ENCODE measurements at places on chromosomes 7 and 10.

- DNase-seq = no peak
Observed at GRCh38 chr7:73992101-73992562, 35.8 kb upstream of the ELN start.

- DNase-seq = no peak
Observed at GRCh38 chr7:43791665-43792064, 33.2 kb downstream of the BLVRA start.

DNA sequence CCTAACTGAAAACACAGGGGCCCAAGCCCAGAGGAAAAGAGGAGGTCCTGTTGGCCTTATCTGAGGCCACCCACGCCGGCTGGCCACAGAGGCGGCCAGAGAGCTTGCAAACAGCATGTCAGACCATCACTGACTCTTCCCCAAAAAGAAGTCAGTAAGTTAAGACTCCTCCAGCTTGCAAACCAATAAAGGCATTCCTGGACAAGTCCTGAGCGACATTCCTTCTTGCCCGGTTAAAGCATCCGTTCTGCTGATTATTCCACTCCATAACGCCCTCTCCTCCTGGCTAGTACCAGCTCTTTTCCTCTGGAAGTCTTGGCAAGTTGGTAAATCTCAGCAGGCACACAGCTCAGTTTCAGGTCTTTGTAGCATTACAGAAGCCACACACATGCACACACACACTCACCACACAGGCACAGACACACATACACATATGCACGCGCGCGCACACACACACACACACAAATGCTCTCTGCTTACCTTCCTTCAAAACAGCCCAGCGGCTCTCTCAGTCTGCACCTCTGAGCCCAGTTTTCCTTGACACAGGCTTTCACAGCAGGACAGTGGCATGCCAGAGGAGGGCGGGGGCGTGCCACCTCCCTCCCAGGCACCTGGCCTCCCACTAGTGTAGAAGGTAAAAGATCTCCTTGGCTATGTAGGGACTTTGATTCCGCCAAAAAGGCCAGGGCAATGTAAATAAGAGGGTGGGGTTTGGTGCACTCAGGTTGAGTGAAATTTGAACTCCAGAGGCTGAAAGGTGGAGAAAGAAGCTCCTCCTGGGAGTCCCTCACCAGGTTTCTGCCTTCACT lies 201.4 kb downstream of the TNS3 start:
- DNase-seq = peak; percentile 22

DNA sequence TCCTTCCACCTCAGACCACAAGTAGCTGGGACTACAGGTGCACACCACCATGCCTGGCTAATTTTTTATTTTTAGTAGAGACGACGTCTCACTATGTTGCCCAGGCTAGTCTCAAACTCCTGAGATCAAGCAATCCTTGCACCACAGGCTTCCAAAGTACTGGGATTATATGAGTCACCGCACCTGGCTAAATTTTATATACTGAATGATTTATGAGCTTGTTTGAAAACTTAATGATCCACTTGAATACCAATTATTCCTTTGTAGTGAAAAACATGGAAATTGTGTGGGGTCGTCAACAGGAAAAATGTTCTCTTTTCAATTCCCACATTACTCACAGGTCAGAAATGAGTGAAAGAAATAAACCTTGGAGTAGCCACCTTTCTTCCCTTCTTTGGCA lies 31.3 kb downstream of the RAPGEF5 start:
- DNase-seq = no peak

DNA sequence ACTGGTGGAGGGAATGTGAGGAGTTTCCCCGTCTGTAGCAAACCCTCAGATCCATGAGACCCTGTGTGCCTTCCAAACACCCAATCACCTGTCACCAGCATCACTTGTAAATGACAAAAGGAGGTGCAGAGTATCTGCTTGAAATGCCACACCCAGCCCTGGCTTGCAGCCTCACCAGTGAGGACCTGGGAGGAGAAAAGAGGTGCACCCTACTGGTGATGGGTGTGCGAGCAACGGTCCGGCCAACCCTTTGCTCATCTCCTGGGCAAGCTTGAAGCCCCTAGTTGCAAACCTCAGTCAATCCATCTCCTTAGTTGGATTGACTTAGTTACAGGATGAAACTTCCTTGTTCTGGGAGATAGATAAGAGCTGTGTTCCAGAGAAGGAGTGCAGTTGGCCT lies 62.4 kb upstream of the WAPL start:
- DNase-seq = no peak

DNA sequence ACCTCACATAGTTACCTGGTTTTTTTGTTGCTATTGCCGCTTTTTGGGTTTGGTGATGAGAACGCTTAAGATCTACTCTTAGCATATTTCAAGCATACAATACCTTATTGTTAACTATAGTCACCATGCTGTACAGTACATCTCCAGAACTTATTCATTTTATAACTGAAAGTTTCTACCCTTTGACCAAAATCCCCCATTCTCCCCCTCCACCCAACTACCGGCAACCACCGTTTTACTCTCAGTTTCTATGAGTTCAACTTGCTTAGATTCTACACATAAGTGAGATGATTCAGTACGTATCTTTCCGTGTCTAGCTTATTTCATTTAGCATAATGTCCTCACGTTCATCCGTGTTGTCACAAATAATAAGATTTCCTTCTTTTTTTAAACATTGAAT lies 86.7 kb upstream of the IL6 start:
- no peak for DNase-seq

All from NCI-H2029 treated with DMSO at 0.1 percent for 48 hours (cell line).